HFFc6 (cell line): ENCODE measurements at places on chromosomes 12 and 14. TPM values are rescaled to one million over a fixed set of nuclear protein-coding genes. Genes with fewer than 3 reads are reported as not detected.

ANO2 gene
- 0.25 TPM in 1 of 3 replicates, not detected in the others for total RNA-seq

C12orf60 gene
- total RNA-seq: 0.40 to 1.1 TPM (median 0.69 TPM) in 3 replicates

OR4M1 gene
- total RNA-seq: not detected in 3 replicates

DUSP6 gene
- 44.3 to 88.3 TPM (median 61.4 TPM) in 3 replicates for total RNA-seq

GNG2 gene
- total RNA-seq: 2.3 to 5.4 TPM (median 3.8 TPM) in 3 replicates

CDKN3 gene
- total RNA-seq: 31.4 to 90.6 TPM (median 52.9 TPM) in 3 replicates

- peaks cover 4% of the 10 kb centered on the region for H3K27me3 ChIP-seq
- no peaks in the 10 kb centered on the region for H3K36me3 ChIP-seq
- H3K4me1 ChIP-seq: no peaks in the 10 kb centered on the region
- peak; percentile 61 for DNase-seq
- H3K4me3 ChIP-seq: no peak overlapping the region
Observed at GRCh38 chr12:110600254-110600653, 13.7 kb upstream of the TCTN1 start.

FGFR1OP2 gene
- total RNA-seq: 39.5 to 40.0 TPM (median 39.5 TPM) in 3 replicates

- no peak for DNase-seq
- peak overlapping the region; percentile 96 for H3K27ac ChIP-seq
- peak overlapping the region; percentile 78 for H3K4me3 ChIP-seq
- no peaks in the 10 kb centered on the region for H3K36me3 ChIP-seq
- H3K27me3 ChIP-seq: peaks cover 1% of the 10 kb centered on the region
Observed at GRCh38 chr14:61563162-61563511, 132.2 kb upstream of the HIF1A start.

DNA sequence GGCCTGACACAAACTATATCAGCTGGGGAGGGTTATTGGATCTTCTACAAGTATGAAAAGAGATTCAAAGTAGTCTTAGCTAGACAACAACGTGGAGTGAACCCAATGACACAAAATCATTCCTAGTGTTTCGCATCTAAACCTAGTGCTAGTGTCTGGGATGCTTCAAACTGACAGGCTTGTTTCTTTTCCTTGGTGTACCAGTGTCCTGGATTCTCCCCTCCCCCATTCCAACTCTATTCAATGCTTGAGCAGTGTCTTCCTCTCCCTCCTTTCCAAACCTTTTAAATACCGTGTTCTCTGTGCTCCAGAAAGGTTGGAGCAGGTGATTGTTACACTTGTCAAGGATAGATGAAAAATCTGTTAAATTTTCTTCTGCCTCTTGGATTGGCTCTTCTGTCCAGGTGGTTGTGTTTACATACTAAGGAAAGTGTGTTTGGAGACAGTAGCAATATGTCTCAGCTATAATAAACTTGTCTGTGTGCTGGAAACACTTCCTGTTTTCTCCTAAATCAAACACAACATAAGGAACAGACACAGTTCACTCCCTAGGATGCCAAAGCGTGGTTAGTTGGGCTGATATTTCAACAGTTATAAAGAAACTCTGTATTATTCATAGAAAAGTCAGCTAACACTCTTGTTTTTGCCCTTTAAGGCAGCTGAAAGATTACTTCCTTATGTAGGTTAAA lies 14.4 kb upstream of the GUCY2C start:
- H3K36me3 ChIP-seq: no peaks in the 10 kb centered on the region
- H3K4me1 ChIP-seq: peaks cover 12% of the 10 kb centered on the region; the same call in 1 of the 2 replicates
- H3K4me3 ChIP-seq: no peak overlapping the region
- H3K27me3 ChIP-seq: peaks cover 24% of the 10 kb centered on the region

- no peak for DNase-seq
- peaks cover 36% of the 10 kb centered on the region for H3K36me3 ChIP-seq
- H3K27me3 ChIP-seq: peaks cover 3% of the 10 kb centered on the region
- no peak overlapping the region for H3K4me3 ChIP-seq
Observed at GRCh38 chr14:103000291-103000921, 56.9 kb downstream of the CDC42BPB start.
